ENCODE measurements at places on chromosomes 5 and 9. TPM values are rescaled to one million over a fixed set of nuclear protein-coding genes. Genes with fewer than 3 reads are reported as not detected.

DNA sequence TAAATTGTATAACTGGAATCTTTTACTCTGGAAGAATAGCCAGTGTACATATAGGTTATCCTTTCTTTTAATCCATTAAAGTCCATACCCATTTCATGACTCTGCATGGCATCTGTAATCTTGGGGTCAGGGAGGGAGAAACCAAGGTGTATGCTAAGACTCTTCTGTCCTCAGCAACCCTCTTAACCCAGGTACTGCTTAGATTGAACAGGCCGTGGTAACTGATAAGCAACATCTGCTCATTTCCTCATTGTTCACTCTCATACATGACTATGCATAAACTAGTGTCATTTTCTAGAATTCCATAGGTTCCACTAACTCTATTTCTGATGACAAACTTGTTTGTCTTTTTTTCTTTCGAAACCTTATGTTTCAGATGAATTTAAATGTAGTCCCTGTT is 69.3 kb upstream of the IFNE start:
- no peak for DNase-seq

- DNase-seq = no peak
These were observed 52.4 kb downstream of the SMIM23 start for GRCh38 chr5:171838066-171838465.

DNA sequence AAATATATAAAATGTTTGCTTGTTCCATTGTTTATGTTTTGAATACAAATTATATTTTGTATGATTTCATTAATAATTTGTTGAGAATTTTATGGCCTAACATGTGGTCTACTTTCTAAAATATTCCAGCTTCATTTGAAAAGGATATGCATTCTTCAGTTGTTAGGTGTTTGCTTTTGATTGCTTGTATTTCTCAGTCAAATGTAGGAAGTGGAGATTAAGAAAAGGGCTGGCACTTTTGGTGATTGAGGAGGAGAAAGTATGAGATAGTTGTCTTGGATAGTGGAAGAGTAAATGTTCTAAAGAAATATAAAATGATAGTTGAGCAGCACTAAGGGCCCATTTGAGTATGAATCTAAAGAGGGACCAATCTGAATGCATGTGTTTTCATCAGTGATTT is 23.1 kb downstream of the JAK2 start:
- DNase-seq = no peak

GRCh38 chr9:98263482-98264357 is 8.3 kb upstream of the TBC1D2 start:
- DNase-seq = peak; percentile 82

DNA sequence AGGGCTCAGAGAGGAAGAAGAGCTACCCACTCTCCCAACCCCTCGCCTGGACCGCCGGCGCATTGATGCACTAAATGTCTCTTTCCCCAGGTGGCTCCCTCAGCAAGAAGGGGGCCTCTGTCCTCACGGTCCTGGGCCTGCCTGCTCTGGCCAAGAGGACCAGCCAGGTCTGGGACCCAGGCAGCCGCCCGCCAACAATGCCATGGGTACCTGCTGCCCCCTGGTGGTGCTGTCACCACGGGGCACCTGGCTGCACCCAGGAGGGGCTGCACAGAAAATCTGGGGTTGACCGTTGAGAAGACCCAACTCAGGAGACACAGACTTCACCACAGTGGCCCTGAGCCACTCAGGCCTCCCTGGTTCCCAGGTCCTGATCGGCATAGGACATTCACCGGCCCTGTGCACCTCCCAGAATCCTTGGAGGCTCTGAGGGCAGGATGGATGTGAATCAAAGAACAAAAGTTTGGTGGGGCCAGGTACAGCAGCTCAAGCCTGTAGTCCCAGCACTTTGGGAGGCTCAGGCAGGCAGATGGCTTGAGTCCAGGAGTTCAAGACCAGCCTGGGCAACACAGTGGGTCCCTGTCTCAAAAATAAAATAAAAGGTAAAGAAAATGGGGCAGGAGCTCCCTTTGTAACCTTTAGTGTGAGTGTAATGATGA is 2.4 kb upstream of the VAV2 start:
- DNase-seq = peak; percentile 80

- DNase-seq = peak; percentile 54
These were observed 143.3 kb upstream of the ADAMTSL1 start for GRCh38 chr9:18330401-18331309.

DNA sequence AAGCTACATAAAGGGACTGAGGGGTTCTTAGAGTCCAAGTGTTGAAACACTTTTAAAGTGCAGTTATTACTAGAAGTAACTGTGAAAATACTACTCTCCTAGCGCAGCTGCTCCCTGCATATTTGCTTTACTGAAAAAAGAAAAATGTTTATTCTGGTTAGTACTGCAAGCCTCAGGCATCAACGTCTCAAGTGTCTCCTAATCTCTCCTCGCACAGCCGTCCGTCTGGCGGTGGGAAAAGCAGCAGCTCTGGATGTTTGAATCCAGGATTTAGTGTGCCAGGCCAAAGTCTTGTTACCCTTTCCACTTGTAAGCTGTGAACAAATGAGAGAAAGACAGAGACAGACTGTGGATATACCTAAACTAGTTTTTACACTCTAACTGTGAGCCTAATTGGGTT is 31.1 kb downstream of the RORB start:
- DNase-seq = no peak

GRCh38 chr9:98485706-98486105 is 223.0 kb downstream of the GABBR2 start:
- no peak for DNase-seq

Gene CARD9
- total RNA-seq = under 0.01 TPM

Gene PCDHB13
- total RNA-seq = 2.6 TPM

Gene LCN1
- not detected for total RNA-seq

All from lung microvascular endothelial cell (primary cell).